CD4-positive, alpha-beta T cell treated with Interleukin-12 subunit alpha and Interleukin-12 subunit beta, for 1 hour (primary cell): ENCODE measurements at places on chromosomes 11 and 22.

- peak; percentile 48 for DNase-seq
Measured at GRCh38 chr11:70364745-70365543, 33.4 kb upstream of the CTTN start.

DNA sequence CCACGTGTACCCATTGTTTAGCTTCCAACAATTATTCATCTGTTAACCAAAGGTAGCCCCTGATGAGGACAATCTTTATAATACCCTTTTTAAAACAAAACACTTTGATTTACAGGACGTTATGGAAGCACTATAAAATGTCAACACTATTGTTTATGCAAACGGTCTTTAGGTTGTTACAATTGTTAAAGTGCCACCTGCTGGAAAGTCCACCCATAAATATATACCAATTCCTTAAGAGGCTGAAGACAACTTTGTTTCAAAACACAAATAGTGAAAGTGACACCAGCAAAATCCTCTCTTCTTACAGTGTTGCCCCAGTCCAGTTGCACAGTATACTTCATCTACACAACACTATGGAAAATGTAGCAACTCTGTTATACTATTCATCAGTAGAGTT lies 68.9 kb upstream of the SLN start:
- DNase-seq = no peak

DNA sequence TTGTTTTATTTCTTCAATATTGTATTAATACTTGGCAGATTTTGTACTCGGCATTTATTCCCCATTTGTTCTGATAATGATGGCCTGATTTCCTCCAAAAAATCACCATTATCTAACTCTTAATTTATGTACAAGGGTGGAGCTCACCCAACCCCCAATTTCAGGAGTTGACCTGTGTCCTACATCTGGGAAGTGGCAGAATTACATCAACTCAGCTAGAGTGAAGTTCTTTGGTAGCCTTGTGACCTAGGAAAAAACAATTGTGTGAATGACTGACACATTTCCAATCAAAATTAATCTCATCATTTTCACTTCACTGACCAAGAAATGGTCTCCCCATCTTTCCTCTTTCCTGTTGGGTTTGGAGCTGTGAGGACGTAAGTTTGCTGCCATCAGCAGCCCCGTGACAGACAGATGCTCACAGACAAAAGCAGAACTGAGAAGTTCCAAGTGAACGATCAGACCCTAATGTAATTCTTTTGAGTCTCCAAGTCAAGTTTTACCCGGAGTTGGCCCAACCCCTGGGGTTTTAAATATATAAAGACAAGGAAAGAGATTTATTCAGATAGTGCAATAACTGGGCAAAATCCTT lies 16.6 kb upstream of the MS4A6E start:
- peak; percentile 2 for DNase-seq

DNA sequence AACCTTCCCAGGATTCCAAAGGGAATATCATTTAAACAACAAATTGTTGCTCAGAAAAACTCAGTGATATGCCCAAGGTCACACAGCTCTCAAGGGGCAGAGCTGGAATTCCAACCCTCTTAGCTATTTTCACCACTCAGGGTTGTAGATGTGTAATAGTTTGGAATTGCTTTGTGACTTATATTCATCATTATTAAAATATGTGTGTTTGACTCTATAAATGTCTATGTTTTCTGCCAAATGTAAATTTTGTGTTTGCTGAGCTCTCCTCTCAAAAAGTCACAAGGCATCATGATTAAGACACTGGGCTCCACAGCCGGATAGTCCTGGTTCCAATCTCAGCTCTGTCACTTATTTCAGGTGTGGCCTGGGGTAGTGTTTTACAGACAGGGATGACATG lies 407.3 kb downstream of the TMEM135 start:
- DNase-seq = no peak

GRCh38 chr11:41222236-41222635 lies 237.2 kb downstream of the LRRC4C start:
- DNase-seq = no peak

DNA sequence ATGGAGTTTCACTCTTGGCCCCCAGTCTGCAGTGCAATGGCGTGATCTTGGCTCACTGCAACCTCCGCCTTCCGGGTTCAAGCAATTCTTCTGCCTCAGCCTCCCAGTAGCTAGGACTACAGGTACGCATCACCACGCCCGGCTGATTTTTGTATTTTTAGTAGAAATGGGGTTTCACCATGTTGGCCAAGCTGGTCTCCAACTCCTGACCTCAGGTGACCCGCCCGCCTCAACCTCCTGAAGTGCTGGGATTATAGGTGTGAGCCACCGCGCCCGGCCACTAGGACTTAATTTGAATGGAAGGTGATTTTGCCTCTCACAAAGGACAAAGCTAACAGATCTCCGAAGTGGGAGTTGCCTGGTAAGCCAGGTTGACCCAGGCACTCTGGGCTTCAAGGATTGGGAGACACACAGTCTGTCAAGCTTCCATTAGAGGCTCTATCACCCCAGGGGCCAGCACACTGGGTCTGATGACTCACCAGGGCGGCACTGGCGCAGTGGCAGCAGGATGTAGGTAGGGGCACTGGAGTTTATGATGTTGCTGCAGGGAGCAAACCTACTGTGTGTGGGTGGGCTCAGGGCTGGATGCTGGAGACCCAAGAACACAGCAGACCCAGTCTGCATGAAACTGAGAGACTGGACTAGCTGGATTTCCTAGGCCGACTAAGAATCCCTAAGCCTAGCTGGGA lies 17.8 kb upstream of the KCTD14 start:
- no peak for DNase-seq

DNA sequence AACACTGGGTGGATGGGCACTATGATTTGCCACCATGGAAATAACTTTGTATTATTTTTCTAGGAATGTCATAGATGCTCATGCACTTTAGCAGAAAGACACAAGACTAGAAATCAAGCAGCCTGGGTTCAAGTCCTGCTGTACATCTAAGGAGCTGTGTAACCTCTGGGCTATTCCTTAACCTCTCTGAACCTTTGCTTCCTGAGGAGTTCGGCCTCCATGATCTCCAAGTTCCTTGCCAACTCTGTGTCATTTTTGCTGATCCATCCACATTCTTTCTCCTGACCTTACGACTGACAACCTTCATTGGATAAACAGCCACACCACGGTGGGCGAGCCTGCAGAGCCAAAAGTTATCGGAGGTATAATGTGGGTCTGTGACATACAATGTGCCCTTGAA lies 24.1 kb downstream of the ETS1 start:
- DNase-seq = no peak

DNA sequence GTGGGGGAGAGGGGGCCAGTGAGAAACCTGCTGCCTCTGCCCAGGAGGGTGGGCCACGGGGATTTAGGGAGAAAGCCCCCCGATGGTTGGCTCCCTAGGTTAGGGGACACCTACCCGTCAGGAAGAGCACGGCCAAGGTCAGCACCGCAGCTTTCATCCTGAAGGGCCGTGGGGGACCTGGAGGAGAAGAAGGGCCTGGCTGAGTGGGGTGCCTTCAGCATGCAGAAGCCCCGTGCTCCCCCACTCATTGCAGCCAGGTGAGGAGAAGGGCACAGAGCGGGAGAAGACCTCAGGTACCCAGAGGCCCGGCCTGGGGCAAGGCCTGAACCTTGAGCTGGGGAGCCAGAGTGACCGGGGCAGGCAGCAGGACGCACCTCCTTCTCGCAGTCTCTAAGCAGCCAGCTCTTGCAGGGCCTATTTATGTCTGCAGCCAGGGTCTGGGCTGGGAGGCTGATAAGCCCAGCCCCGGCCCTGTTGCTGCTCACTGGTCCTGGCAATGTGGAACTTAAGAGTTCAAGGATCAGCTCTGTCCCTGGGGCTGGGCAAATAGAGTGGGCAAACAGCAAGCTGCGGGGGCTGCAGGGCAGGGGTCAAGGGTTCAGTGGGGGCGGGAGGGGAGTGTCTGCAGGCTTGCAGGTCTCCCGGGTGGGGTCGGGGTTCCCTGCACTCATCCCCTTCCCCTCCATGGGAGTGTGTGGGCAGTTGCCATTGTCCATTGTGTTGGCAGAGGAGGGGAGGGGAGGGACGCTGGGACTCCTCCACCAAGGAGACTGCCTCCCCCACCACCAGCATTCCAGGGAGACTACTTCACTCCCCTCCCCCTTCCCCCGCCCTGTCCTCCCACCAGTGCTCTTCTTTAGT lies at the start of gene APOA1:
APOA1 (minus strand) TSS at position 392 of the 861 bp plus-strand sequence; CDS start at position 157, 235 bp downstream.
- DNase-seq = no peak

DNA sequence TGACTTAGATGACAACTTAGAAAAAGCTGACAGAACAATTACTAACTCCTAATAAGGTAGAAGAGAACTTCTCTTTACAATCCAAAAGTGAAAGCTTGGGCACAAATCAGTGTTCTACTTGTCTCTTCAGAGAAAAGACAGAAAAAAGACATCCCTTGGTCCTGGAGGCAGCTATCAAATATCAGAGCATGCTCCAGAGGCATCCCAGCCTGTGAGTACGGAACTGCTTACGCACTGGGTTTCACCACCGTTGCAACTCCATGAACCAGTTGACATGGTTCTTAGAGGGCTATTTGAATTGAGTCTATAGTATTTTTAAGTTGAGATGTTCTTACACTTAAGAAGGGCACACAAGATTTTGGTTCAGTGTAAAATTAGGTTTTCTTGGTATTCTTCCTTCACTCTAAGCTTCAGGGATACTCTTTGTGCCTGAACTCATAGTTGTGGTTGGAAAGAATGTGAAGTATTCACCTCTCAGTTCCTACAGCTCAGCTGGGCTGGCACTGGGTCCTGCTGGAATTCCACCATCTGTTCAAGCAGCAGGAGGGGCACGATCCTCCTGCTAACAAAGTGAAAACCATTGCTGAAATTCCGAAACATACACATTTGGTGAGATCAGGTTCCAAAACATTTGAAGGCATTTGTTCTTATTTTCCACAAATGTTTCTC lies 6.3 kb downstream of the AKIP1 start:
- DNase-seq = no peak

DNA sequence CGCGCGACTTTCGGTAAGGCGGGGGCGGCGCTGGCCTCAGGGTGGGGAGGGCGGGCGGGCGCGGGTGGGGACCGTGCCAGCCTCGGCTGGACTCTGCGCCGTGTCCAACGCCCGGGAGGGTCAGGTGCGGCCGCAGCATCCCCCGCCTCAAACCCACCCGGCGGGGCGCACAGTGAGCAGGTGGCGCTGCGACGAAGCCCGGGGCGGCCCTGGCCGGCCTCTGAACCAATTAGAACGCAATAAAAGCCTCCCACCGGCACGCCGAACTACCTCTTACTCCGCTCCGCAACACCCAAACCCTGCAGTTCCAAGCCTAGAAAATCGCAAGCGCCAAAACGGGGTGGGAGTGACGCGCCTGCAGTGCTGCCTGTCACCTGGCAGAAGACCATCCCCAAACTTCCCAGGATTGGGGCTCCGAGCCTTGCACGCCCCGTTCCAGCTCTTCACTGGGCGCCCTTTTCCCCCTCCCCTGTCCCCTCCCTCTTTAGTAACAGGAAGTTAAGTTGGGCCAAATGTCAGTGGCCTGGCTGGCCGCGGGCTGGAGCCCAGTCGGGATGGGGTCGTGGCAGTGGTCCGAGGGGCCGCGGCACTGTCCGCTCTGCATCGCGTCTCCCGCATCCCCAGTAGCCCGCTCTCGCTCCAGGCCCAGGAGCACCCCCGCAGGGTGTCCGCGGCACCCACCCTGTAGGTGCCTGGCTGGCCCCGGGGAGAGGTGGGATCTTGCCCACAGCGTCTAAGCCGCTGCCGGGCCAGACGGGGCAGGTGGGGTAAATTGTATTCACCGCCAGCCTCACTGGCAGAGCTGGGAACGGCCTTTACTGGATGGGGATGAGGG lies 541 bp downstream of the MICAL2 start:
- peak; percentile 23 for DNase-seq

DNA sequence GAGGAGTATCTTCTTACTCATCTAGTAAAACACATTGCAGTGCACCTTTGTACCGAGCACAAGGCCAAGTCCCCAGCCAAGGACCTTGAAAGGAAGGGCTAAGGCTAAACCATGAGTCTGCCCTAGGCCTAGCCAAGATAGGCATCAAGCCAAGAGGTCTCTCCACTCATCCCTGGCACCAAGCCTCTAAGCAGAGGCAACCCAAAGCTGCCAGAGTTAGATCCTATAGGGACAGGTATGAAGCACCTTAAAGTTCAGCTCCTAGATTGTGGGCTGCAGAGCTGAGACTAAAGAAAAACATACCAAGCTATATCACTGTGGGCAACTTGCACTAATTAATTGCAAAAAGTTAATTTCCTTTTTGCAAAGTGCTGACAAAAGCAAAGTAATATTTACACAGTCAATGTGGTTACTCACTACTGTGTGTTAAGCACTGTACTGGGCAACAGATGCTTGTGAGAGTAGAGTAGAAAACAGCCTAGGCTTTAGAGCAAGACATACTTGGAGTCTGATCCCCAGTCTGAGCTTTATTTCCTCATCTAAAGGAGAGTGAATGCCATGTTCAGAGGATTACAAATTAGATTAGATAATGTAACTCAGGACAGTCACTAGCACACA lies 7.2 kb downstream of the COA4 start:
- DNase-seq = no peak

DNA sequence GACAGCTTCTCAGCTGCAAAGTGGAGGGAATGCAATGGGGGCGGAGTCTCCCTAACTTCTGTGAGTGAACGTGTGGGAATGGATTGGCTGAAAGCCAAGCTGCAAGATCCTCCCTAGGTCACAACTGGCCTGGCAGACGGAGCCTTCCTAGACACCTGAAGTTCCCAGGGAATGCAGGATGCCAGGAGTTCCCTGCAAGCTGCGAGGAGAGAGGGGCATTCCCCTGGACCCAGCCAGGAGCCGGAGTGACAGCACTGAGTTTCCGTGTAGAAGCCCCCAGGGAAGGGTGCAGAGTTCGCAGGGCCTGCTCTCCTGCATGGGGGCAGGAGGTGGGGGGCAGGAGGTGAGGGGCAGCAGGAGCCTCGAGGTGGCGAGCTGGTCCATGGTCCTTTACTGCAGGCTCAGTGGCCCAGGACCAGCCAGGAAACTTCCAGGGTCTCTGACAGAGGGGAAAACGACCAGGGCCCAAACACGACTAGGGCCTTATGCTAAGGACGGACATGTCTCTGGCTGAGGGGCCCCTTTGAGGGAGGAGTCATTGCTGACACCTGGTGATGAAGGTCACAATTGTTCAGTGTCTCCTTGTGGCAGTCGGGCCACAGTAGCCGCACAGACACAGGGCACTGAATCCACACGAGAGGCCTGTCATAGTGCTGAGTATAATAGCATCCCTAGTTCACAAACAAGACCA lies 141.4 kb downstream of the FBXO7 start:
- no peak for DNase-seq

DNA sequence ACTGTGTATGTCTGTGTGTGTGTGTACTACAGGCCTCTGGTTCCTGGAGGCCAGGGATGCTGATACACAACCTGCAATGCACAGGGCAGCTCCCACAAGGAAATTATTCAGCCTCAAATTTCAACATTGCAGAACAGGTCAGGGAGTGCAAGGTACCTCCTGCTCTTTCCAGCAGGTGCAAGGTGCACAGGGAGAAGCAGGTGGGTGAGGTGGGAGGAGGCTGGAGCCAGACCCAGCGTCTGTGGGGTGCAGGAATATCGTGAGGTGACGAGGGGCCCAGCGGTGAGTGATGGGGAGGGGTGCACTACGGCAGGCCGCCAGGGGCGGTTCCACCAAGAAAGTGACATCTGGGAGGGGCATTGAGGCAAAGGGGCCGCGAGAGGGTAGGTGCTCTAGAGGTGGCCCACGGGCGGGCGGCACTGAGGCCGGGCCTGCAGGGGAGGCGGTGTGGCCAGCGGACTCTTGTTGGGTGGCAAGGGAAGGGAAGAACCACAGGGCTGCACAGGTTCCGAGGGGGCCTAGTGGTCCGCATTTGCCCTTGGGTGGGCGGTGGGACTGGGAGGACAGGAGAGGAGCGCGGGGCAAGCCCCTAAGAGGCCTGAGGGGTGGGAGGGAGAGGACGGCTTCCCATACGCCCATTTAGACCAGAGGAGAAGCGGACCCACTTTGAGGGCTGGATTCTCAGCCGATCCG lies 21.6 kb downstream of the DGCR6L start:
- DNase-seq = no peak
